ENCODE measurements at places on chromosomes 13 and 19.

DNA sequence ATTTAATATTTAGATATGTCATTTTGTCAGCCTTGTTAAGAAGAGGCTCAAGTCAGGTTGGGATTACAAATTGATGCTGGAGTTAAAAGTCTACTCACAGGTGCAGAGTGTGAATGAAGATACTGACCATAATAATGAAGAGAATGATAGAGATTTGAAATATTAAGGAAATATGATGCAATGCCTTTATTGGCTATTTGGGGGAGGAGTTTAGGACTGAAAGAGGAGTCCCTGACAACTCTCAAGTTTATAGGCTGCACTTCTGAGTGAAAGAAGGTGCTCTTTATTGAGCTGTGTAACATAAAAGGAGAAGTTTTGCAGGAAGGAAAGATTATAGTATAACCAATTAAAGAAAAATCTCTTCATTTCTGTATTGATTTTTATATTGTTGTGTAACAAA lies 827.7 kb upstream of the PCDH9 start:
- no peak for DNase-seq

GRCh38 chr19:53991224-53992113 lies at the start of gene CACNG6:
CACNG6 (plus strand) TSS chr19:53991637; CDS start chr19:53992878, 1,241 bp downstream.
- DNase-seq: no peak

DNA sequence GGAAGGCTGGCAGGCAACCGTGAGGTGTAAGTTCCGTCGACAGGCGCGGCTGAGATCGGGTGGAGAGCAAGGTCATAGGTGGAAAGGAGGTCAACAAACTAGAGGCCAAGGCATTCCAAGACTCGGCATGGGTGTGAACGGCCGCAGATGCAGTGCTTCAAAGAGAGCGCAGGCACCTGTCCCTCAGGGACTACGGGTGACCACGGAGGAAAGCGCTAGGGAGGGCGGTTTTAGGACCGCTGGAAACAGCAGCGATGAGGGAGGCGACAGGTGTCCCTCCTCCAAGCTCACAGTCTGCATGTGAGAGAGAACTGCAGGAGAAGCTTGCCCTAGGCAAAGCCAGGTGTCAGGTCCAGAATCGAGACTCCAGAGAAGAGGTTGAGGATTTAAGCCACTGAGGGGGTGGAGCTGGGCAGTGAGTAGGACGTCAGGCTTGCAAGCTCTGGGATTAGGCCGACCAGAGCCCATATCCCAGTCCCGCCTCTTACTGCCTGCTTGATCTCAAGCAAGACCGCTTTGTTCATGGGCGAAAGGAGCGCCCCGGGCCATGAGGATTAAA lies 1.6 kb upstream of the MLNR start:
- DNase-seq: no peak

GRCh38 chr13:97076898-97077297 lies 82.6 kb upstream of the OXGR1 start:
- no peak for DNase-seq

DNA sequence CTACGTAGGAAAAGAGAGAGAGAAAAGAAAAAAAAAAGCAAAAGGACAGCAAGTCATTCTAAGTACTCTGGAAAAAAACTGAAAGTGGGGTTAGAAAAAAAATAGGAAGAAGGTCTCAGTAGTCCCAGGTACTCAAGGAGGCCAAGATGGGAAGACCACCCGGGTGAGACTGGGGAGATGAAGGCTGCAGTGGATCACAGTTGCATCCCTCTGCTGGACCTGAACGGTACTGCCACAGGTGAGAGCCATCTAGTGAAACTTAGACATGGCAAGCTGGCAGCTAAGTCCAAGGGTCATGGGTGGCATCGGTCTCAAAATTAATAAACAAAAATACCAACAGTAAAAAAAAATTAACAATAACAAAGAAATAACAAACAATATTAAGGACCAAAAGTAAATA lies 41.0 kb upstream of the ZNF91 start:
- no peak for DNase-seq

DNA sequence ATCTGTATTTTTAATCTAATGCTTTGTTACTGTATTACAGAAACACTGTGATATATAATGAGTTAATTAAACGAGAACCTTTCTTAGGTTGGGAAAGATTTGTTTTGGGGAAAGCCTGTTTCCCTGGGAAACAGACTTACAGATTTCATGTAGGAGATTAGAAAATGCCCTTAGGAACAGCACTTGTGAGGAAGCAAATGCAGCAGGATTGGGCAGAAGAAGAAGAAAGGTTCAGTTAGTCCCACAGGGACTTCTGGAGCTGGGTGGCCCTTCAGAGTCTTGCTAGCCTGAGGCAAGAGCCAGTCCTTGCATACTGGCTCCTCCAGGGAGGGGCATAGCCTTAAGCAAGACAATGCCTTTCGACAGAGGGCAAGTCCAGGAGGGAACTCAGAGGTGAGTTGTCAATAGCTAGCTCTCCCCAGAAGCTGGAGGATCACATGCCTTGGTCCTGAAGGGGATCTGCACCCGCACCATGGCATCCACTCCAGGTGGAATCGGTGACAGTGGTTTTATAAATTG lies 36.8 kb downstream of the N4BP2L1 start:
- no peak for DNase-seq

DNA sequence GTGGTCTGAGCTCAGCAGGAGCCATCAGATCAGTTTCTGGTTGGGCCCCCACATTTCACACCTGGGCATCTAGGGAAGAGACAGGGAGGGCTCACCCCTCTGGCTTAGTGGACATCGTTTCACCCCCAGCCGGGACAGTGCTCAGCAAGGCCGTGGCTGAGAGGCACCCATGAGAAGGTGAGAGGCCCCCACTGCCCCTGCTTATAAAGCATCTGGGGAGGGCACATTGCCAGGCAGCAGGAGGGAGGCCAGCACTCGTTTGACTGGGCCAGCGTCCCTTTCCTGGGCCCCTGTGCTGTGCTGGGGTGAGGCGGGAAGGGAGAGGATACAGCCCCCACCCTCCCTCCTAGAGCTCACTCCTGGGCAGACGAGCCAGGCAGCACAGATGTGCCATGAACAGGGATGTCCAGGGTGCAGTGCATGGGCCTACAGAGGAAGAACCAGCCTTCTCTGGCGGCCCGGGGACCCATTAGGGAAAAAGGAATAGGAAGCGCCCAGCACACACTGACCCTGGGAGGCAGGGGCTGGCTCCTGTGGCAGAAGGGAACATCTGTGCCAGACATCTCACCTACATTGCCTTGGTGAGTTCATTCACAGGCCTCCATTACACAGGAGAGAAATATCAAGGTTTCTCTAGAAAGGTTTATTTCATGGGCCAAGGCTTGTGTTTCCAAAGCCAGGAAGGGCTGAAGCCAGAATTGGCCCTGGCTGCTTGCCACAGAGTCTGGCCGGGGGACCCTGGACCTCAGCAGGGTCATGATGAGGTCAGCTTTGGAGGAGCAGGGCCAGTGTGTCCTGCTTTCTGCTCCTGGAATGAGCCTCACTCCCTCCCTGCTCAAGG lies 7.7 kb downstream of the AP1M1 start:
- peak; percentile 42 for DNase-seq

DNA sequence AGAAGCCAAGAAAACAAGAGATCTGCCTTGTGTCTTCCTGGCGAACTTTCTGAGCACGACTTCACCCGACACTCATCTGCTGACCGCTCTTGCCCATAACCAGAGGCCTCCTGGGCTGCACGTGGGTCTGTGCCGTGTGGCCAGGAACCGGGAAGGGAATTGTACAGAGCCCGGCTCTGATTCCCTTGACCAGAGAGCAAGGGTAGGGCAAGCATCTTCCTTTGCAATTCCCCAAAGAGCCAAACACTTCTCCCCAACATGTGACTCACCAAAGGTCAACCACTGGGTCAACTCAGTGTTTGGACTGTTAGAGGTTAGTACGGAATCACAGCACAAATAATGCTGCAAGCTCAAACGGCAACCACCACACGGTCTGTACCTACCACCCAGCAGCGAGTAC lies 48.9 kb downstream of the KLF2 start:
- DNase-seq: peak; percentile 24

DNA sequence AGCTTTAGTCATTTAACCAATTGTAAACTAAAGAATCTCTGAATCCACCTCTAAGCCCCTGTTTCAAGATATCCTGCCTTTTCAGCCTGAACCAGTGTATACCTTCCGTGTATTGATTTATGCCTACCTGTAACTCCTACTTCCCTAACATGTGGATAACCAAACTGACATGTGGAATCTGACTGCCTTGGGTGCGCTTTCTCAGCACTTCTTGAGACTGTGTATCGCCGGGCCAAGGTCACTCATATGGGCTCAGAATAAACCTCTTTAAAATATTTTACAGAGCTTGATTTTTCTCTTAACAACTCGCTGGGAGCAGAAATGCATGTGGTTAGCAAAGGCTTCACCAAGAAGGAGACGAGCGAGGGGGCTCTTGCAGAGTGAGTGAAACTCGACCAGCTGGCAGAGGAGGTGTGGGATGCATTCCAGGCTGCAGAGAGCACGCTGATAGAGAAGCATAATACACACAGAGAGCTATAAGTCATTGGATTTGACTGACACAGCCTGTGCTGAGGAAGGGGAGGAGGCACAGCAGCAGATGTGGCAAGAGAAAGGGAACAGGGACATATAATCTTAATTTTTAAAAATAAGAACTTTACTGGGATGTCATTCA lies 268.2 kb upstream of the MAB21L1 start:
- no peak for DNase-seq

- DNase-seq: no peak
These were observed 10.6 kb downstream of the CLC start for GRCh38 chr19:39727070-39727800.

GRCh38 chr13:39501702-39502324 lies 101.2 kb downstream of the LHFPL6 start:
- no peak for DNase-seq

DNA sequence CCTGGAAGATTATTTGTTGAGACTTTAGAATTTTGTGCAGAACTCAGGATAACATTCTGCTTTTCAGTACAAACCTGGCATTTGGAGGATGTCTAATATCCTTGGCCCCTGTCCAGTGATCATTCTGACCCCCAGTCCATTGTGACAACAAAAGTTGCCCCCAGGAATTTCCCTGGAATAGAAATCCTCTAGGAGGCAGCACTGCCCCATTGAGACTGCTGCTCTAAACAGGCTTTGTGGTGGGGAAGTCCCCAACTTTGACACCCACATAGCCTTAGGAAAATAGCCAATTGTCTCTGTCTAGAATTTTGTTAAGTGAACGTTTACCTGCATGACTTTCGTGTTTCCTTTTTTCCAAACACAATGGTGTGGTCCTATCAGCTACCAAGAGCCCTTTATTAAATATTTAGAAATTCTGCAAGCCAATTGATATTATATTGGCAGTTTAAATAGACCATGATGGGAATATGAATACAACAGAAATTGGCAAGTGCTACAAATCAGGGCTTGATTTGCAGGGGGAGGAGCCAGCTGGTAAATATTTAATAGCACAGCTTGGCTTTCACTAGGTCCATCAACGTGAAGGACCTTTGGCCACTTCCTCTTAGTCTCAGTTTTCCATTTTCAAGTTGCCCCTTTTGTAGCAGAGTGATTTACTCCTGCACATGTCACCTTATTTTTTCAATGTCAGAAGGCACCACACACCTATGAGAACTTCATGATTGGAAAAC lies 451.7 kb downstream of the EFNB2 start:
- DNase-seq: no peak

GRCh38 chr13:80086304-80086721 lies 254.6 kb downstream of the SPRY2 start:
- no peak for DNase-seq

DNA sequence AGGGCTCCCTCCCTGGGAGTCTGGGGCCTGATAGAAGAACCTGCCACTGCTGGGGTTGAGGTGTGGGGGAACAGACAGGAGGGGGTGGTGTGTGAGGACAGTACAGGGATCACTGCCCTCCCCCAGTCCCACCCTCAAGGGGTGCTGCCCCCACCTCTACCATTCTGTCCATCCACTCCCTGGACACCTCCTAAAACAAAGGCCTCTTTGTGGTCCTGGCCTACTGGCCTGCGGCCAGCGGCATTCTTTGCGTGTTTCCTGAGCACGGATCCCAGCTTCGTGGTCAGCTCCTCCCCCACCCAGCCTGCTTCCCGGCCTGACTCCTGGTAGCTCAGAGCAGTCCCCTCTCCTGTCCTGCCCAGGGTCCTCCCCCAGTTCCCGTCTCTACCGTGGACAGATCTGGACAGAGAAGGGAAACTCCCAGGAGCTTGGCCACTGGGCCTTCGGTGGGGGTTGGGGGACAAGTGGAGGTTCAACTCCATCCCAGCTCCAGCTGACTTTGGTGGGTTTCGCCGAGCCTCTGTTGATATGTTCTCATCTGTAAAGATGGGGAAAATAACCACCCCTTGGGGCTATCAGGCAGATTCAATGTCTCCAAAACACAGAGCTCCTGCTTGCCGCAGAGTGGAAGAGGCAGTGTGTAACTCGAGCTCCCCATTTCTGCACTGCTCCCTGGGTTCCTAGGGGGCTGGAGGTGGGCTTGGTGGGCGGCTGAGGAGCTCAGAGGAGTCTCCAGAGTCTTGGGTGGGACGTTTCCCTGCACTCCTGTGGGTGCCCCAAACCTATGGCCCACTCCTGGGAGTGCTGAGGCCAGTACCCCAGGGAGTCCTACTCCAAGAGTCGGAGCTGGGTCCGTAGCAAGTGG lies 48.7 kb downstream of the LYL1 start:
- DNase-seq: no peak

DNA sequence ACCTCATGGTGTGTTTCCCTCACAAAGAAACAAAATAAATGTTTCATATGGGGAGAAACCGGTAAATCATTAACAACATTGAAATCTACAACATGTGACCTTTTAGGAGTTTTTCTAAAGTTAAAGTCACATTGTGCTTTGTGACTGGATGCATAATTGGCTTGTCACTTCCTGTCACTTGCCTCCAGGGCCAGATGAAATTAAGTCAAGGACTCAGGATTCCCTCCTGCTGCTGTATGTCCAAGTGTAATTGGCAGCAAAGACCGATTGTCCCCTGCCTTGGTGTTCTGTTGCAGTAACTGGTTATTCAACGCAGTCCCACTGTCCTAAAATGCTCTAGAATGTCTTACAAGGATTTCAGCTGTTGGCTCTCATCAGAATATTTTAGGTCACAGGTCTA lies 448.2 kb downstream of the LIG4 start:
- DNase-seq: no peak

All from activated effector memory CD4-positive, alpha-beta T cell treated with anti-CD3 and anti-CD28 coated beads, Interleukin-2, amount 50 U/mL, for 16 hours (primary cell).